ENCODE measurements at places on chromosomes 7 and 10.

DNA sequence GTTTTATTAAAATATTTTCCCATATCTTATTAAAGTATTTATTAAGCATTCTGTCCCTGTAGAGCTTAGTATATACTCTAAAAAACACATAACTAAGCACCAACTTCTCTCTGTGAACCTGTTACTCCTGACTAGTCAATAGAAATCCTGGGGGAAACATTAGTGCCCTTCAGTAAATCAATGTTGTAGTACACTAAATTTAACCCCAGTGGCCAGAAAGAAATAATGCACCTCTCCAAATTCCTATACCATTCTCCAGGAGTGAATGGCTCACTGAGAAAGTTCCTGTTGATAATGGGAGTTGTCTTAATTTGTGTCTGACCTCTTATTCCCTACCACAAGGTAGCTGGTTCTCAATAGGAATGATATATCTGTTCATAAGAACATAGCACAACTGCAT is 188.2 kb downstream of the SEMA3D start:
- DNase-seq = no peak

DNA sequence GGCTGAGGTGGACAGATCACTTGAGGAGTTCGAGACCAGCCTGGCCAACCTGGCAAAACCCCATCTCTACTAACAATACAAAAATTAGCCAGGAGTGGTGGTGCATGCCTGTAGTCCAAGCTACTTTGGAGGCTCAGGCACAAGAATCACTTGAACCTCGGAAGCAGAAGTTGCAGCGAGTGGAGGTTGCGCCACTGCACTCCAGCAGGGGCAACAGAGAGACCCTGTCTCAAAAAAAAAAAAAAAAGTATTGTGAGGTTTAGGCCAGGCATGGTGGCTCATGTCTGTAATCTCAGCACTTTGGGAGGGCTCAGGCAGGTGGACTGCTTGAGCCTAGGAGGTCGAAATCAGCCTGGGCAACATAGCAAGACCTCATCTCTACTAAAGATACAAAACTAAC is 16.0 kb downstream of the TET1 start:
- DNase-seq = no peak

DNA sequence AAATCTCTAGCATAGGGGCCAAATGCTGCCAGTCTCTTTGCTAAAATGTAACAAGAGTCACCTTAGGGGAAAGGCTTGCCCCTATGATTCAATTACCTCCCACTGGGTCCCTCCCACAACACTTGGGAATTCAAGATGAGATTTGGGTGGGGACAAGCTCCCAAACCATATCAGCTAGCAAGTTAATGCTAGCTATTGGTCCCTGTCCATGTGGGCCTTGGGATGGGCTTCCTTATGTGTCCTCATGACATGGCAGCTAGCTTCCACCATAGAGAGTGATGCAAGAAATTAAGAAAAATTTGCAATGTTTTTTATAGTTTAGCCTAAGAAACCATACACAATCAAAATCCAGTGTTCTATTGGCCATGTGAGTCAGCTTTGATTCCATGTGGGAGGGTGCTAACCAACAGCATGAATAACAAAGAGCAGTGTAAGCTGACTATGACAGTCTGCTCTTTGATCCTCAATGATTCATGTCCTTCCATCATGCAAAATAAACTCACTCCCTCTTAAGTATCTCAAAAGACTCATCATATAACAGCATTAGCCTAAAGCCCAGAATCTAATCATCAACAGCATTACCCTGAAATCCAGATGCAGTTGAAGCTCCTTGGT is 21.7 kb upstream of the ZNF365 start:
- no peak for DNase-seq

GRCh38 chr10:98433881-98434732 is 12.6 kb downstream of the HPS1 start:
- no peak for DNase-seq

GRCh38 chr10:89640241-89640640 is 4.8 kb downstream of the PANK1 start:
- no peak for DNase-seq

DNA sequence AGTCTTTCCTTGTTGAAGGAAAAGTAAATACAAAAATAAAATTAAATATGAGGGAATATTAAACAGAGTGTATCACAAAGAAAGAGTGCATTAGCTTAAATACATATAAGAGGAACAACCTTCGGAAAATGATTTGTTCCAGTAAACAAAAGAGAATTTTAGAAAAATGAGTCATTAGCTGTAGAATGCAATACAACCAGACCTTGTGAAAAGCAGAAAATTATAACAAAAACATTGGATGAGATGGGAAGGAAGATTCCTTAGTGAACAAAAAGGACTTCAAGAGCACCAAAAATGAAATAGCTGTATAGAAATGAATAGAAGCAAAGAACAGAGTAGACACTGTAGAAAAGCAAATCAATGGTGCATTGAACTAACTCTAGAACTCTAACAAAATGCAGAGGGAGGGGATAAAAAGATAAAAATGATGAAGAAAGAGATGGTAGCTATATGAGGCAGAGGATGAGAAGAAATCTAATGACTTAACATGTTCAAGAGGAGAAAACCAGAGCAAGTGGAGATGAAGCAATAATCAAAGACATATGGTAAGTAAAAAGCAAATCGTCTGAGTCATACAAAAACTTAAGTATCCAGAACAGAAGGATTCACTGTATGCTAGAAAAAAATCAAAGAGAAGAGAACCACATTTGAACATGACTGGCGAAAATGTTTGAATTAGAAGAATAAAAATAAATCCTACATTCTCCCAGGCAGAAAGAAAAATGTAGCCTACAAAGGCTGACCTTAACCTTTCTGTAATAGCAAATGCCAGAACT is 190.5 kb downstream of the TMEM26 start:
- no peak for DNase-seq

DNA sequence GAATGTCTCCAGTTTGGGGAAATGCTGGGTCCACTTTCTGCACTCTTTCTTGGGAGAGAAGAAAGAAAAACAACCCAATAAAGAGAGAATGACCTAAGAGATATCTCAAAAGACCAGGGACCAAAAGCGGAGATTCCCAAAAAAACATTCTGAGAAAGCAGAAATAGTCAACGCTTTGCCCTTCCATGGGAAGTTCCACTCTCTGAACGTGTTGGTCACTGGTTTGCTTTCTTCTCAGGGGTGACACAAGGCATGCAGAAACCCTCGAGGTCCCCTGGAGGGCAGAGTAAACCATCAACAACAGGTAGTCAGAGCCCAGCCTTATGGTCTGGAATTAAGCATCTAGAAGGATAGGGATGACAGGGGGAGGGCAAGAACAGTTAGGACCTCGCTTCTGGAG is 26.2 kb upstream of the AOAH start:
- DNase-seq = no peak

DNA sequence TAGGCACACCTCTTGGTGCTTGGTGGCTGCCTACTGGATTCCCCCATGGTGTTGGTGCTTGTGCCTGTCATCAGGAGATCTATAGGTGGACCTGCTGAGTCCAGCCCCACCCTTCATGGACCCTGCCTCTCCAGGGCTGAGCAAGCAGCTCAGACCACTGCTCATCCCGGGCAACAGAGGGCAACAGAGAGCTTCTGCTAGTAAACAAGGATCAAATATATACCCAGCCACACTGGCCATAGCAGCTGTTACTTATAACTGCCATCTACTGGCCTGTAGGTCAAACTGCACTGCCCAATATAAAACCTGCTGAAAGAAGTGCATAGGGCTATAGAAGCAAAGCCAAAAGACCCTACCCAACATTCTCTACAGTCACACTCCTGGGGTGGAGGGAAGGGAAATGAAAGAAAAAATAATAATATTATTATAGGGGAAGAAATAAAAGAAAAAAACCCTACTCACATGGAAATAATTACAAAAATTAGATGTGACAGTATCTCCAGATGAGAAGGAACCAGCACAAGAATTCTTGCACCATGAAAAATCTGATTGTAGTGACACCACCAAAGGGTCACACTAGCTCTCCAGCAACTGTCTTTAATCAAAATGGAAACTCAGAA is 54.9 kb upstream of the ZNF800 start:
- peak; percentile 69 for DNase-seq

DNA sequence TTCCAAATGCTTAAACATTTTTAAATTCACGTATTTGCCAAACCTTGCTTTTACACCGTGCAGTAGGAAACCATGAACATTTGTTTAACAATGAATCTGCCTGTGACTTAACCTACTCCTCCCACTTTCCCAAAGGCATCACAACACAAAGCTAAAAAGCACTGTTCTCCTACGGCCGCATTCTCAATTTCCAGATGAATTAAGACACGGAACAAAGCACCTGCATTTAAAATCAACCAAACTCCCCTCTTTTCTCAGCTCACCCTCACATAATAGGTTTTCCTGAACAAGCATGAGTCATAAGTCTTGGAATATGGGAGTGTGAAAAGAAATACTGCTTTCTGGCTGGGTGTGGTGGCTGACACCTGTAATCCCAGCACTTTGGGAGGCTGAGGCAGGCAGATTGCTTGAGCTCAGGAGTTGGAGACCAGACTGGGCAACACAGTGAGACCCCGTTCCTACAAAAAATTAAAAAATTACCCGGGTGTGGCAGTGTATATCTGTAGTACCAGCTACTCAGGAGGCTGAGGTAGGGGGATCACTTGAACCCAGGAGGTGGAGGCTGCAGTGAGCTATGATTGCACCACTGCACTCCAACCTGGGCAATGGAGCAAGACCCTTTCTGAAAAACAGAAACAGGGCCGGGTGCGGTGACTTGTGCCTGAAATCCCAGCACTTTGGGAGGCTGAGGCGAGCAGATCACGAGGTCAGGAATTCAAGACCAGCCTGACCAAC is 51.7 kb upstream of the CYTH3 start:
- no peak for DNase-seq

DNA sequence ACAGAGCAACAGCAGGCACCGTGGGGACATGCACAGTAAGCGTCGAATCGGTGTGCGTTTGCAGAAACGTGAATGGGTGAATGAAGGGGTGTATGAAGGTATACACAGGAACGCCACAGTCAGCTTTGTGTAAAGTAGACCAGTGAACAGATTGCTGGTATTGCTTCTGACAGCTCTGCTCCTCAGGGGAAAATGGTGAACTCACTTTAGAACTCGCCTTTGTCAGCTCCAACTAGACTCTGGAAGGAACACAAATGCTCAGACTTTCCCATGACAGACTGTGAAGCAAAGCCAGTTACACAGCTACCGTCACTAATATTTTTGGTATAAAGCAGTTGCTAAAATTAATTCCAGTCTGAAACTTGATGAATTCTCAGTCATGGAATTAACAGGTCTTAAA is 78.9 kb downstream of the CUX1 start:
- DNase-seq = no peak
